Vagina (tissue), 2 donors: ENCODE measurements at places on chromosomes 7 and 10. TPM values are rescaled to one million over a fixed set of nuclear protein-coding genes. Genes with fewer than 3 reads are reported as not detected.

Gene FUOM
- 54.0 TPM for total RNA-seq

Gene SAMD9L
- 8.6 TPM for total RNA-seq

Gene CUZD1
- total RNA-seq = not detected

Gene CRTAC1
- 2.5 TPM for total RNA-seq

Gene PPP1R3A
- total RNA-seq = not detected

Gene GPR146
- total RNA-seq = 36.1 TPM

Gene TMEM225B
- total RNA-seq = 1.2 TPM

Gene JCAD
- 40.3 TPM for total RNA-seq

Gene ZFYVE27
- total RNA-seq = 28.0 TPM

Gene DYNC1I1
- total RNA-seq = 12.0 TPM

Gene SSC4D
- total RNA-seq = not detected

Gene TMEM139
- not detected for total RNA-seq

Gene TMEM273
- 17.9 TPM for total RNA-seq

Gene MYPN
- not detected for total RNA-seq
